HuH-7.5 (cell line): ENCODE measurements at places on chromosomes 1 and 21.

- DNase-seq = no peak
Observed at GRCh38 chr21:34737115-34737514, 68.3 kb downstream of the CLIC6 start.

GRCh38 chr1:19400192-19400611 is 85.1 kb downstream of the CAPZB start:
- no peak for DNase-seq

DNA sequence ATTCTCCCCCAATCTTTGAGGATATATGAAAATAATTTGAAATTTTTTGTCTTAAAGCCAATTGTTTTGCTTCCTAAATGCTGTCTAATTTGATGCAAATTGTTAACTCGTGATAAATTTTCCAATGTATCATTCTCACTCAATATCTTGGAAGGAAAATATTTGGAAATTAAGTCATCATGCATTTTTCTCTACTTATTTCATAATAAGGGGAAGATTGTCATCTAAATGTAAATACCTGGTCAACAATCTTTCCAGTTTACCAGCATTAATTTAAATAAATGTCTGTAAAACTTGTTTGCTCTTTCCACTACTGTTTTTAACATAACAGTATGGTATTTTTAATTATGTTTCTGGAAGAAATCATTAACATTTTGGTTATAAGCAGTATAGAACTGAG is 78.3 kb upstream of the KCTD3 start:
- no peak for DNase-seq

DNA sequence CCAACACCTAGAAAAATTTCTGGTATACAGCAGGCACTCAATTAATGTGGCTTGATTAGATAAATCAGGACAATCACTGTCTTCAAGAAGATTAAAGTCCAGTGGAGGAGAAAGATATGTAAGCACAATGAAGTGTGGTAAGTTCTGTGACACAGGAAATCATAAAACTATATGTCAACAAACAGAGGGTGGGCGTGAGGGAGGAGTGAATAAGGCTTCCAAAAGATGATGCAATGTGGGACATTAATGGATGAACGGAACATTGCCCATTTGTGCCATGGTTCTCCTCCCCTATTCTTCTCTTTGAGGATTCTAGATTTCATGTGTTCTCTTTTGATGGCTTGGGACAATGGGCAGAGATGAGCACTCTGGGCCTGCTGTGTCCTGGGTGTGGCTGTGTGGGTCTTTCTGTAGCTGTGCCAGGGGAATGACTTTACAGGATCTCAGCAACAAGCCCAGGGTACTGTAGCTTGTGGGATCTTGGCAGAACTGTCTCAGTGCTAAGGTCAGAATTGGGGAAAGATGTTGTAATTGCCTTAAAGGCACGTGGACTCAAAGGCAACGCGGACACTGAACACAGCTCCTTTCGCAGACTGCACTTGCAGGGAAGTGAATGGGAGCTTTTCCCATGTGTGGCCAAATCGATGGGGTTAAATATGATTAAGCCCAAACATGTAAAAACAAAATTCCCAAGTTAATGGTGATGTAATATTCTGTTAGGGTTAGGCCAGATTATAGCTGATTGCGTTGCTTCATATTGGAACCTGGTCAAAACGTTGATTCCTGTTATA is 366.9 kb downstream of the TGFB2 start:
- DNase-seq = peak; percentile 28

GRCh38 chr1:160755911-160756848 is 17.1 kb downstream of the SLAMF7 start:
- DNase-seq = no peak

- no peak for DNase-seq
Observed at GRCh38 chr1:217673387-217673786, 42.2 kb downstream of the SPATA17 start.

DNA sequence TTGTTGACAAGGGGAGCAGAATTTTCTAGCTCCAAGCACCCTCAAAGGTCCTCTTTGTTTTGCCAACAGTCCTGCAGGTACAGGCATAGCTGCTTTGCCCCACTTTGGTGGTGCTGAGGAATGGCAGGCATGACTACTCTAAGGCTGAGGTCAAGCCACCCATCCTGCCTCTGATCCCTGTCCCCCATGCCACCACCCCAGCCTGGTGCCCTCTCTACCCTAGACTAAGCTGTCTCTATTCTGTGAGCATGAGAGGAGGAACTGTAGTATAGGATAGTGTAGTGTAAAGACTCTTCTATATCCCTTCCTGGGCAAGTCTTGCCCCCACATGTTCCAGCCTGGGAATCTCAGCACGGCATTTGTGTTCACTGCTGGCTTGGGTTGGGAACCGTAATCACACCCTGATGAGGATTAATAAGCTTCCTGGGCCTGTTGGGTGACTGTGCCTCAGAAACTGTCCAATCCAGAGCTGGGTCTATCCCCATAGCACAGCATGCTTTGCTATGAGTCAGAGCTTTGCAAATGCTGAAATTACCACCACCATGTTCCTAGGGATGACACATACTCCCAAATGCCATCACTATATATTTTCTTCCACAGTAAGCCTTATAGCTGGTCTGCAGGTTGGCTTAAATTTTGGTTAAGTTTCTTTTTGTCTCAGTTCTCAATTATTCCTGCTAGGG is 105.7 kb upstream of the PPP2R5A start:
- no peak for DNase-seq

- DNase-seq = no peak
Observed at GRCh38 chr1:244316407-244316806, 135.3 kb downstream of the ADSS2 start.

GRCh38 chr21:44370027-44370735 is 16.8 kb downstream of the TRPM2 start:
- DNase-seq = peak; percentile 40

GRCh38 chr1:86387916-86388627 is 8.1 kb downstream of the ODF2L start:
- DNase-seq = no peak

- no peak for DNase-seq
Observed at GRCh38 chr1:46687921-46688509, 16.4 kb downstream of the TEX38 start.

DNA sequence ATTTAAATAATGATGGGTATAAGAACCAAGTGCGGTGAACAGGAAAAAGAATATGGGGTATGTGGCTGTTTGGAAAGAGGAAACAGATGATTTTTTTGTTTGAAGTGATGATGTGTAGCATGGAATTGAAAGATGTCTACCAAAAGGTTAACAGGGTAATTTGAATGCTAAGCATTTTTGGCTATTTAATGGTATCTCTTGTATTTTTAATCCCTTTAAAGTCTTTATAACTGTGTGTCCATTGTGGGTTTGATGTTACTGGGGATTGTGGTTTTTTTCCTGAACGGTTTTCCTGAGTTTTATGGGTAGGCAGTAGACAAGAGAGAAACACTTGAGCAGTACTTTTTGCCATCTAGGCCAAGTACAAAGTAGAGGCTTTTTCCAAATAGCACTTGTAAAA is 63.2 kb downstream of the PRDM2 start:
- DNase-seq = no peak

- no peak for DNase-seq
Observed at GRCh38 chr1:181033128-181033798, 520 bp upstream of the MR1 start.
